ENCODE measurements at places on chromosomes 7 and 10.

DNA sequence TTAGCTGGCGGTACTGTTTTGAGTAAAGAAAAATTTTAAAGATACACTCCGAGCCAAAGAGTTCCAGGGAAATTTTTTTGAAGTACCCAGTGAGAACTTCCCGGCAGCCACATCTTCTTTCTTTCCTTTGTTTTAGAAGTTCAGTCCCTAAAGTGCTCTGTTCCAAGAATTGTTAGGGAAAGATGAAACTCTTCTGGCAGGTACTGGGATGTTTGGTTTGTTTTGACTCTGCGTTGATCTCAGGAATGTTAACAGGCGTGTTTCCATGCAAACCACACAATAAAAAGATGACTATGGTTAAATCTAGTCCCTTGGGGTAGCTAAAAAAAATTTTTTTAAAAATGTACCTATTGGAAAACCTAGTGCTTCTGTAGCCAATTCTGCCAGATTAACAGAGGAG, 224.7 kb upstream of the PHYHIPL start:
- no peak for DNase-seq

GRCh38 chr10:87636313-87636915, 23.3 kb upstream of the PAPSS2 start:
- DNase-seq, result no peak

DNA sequence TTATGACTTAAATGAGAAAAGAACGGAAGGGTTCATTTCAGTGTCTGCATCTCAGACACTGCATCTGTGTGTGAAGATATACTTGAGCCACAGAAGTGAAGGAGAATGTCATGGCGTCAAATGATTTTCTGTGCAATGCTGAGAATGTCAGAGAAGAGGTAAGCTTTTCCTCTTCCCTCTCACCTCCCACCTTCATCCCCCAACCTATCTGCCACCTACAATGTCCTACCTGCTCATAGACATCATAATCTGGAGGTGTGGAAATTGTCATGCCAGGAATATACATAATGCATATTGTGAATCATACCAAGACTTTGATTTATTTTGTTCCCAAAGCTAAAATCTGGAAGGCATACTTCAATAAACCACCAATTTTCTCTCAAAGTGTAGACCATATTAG, 53.7 kb downstream of the CTTNBP2 start:
- DNase-seq, result no peak

- no peak for DNase-seq
These were observed 23.4 kb upstream of the FAM3C start for GRCh38 chr7:121419201-121420148.

Data from Jurkat, Clone E6-1 (cell line).